NCI-H510A (cell line): ENCODE measurements at places on chromosomes 5 and 9.

GRCh38 chr9:88555268-88555980 is 20.4 kb downstream of the NXNL2 start:
- DNase-seq = no peak

GRCh38 chr5:141617128-141617527 is 1.7 kb downstream of the DIAPH1 start:
- DNase-seq = no peak

GRCh38 chr9:107751567-107752210 is 262.1 kb upstream of the KLF4 start:
- no peak for DNase-seq

- DNase-seq = peak; percentile 43
These were observed 15.4 kb downstream of the SLC36A3 start for GRCh38 chr5:151288180-151288579.

GRCh38 chr5:142141463-142141862 is 32.9 kb downstream of the NDFIP1 start:
- no peak for DNase-seq

GRCh38 chr5:179852993-179853547 is 5.5 kb downstream of the MRNIP start:
- no peak for DNase-seq

- DNase-seq = no peak
These were observed 14.2 kb downstream of the CCNJL start for GRCh38 chr5:160298189-160298588.

GRCh38 chr5:81420039-81420667 is 26.2 kb upstream of the ACOT12 start:
- DNase-seq = no peak

GRCh38 chr5:219991-220390 is 1.9 kb downstream of the SDHA start:
- DNase-seq = no peak

GRCh38 chr9:5552301-5552700 is 42.0 kb downstream of the PDCD1LG2 start:
- no peak for DNase-seq

DNA sequence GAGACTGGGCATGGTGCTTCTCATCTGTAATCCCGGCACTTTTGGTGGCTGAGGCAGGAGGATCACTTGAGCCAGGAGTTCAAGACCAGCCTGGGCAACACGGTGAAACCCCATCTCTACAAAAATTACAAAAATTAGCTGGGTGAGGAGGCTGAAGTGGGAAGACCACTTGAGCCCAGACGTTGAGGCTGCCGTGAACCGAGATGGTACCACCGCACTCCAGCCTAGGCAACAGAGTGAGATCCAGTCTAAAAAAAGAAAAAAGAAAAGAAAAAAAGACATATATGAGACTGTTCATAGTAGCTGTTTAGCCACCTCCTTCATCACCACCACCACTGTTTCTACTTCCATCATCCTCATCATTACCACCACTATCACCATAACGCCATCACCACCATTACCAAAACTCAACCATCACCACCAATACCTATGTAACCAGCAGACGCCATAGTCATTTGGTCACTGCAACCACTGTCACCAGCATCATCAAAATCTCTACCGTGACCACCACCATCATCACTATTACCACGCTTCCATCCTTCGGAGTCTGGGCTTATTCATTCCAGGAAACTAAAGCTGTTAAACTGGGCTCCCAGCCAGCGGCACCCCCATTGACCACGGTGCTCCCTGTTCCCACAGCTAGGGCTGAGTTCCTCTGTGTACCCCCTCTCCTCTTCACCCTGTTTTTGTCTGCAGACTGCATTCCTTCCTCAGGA is 8.4 kb upstream of the KIF12 start:
- no peak for DNase-seq

DNA sequence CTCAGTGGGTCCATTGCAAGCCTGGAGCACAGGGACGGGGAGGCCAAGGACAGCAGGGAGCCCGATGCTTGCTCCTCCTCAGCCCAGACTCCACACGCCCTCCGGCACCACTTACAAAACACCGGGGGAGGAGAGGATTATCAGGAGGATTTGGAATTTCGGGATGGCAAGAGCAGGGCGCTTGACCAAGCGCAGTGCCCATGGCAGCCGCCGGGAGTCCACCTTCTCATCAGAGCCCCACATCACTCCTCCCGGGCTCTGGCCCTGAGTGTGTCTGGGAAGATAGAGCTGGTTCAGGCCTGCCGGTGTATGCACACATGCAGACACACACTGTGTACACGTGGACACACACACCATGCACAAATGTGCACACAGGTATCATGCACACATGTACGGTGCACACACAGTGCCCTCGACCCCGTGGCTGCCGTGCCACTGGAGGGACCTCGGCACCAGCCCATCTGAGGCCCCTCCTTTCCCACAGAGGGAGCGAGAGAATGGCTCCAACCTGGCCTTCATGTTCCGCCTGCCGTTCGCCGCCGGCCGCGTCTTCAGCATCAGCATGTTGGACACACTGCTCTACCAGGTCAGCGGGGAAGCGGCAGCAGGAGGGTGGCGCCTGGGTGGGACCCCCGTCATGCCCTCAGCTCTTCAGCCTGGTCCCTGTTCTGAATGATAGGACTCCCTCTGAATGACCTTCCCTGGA is 81.7 kb downstream of the KCNT1 start:
- no peak for DNase-seq

GRCh38 chr5:149719666-149720065 is 10.4 kb upstream of the PPARGC1B start:
- DNase-seq = no peak

DNA sequence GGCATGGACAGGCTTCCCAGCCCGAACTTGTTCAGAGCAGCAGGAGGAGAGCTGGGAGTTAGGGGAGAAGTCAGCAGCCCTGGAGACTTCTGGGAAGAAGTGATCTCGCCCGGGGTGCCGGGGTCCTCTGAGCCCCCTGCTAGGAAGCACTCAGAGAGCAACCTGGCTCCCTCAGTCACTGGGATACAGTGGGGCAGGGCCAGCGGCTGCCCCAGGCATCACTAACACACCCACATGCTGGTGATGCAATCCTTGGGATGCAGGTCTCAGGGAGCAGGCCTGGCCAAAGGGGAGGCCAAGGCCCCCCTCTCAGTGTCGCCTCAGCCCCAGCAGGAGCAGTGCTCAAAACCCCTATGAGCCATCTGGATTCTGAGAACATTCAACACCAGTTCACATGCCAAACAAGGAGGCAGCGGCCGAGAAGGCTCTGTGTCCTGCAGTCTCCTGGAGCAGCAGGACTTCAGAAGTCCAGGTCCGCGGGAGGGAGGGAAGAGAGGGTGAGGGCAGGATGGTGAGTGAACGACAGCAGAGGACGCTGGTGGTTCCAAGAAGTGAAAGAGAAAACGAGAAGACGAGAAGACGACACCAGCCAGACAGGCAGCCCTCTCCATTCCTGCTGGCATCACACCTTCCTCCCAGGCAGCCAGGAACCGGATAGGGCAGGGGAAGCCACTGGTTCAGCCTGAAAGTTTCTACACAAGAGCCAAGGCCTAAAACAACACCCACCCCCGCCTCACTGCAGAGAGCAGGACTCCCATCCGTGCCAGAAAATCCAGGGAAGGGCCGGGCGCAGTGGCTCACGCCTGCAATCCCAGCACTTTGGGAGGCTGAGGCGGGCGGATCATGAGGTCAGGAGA is 2.3 kb downstream of the PNPLA7 start:
- DNase-seq = no peak

DNA sequence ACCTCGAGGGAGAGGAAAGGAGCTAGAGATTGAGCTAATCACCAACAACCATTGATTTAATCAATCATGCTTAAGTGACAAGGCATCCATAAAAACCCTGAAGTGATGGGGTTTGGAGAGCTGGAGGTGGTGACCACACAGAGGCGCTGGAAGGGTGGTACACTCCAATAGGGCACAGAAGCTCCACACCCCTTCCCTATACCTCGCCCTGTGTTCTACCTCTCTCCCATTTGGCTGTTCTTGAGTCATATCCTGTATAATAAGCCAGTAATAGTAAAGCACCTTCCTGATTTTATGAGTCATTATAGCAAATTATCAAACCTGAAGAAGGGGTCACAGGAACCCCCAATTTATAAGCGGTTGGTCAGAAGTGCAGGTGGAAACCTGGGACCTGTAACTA is 18.3 kb downstream of the ACTL7B start:
- no peak for DNase-seq

GRCh38 chr5:139171779-139172404 is 26.3 kb downstream of the SIL1 start:
- no peak for DNase-seq

DNA sequence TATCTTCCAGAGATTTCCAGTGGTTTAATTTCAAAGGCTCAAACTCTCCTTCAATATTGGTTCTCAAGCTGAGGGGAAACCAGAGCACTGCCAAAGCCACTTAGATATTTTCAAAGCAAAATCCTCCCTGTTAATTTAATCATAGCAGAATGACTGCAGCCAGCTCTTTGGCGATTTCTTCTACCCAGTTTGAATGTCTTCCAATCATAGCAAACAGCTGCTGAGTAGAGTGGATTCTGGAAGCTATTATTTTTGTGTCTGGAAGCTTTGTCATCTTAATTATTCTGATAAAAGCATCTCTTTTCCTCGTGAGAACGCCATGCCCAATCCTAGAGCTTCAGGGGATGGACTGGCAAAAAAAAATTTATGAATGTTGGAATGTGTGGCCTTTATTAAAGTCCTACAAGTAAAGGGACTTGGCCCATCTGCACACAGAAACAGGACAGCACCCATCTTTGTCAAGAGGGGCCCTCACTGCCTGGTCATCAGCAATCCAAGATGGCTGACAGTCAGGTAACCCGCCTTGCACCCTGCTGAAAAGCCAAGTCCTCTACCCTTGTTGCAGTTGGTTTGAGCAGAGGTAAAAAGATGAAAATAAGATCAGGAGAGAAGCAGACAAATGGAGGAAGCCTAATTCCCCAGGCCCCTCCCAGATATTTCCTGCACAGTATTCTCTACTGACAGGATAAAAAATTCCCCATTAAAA is 125.1 kb downstream of the SUSD1 start:
- no peak for DNase-seq

DNA sequence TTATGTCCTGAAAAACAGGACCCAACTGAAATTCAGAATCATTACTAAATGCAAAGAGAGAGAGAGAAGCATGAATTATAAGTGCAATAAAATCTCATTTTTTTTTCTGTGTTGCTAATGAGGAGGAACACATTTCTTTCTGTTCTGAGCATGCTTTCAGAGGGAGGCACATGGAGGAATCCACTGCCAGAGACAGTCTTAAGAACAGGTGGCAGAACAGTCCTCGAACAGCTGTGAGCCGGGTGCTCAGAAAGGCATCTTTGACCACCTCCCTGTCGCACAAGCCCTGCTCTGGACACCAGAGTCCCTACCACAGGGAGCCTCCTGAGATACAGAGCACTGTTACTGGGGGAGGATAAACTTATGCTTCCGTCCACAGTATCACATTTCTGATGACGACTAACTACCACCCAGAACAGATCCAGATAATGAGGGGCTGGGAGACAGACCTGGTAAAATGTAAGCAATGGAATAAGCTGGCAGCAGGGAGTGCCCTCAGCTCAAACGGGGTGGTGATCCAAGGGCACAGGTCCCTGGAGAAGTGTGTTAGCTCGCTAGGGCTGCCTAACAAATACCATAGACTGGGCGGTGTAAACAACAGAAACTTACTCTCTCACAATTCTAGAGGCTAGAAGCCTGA is 134.0 kb downstream of the SLC1A3 start:
- no peak for DNase-seq

- DNase-seq = peak; percentile 44
These were observed 5.5 kb downstream of the TTC16 start for GRCh38 chr9:127721391-127721821.

GRCh38 chr9:101037430-101037829 is 8.9 kb downstream of the PLPPR1 start:
- DNase-seq = no peak

DNA sequence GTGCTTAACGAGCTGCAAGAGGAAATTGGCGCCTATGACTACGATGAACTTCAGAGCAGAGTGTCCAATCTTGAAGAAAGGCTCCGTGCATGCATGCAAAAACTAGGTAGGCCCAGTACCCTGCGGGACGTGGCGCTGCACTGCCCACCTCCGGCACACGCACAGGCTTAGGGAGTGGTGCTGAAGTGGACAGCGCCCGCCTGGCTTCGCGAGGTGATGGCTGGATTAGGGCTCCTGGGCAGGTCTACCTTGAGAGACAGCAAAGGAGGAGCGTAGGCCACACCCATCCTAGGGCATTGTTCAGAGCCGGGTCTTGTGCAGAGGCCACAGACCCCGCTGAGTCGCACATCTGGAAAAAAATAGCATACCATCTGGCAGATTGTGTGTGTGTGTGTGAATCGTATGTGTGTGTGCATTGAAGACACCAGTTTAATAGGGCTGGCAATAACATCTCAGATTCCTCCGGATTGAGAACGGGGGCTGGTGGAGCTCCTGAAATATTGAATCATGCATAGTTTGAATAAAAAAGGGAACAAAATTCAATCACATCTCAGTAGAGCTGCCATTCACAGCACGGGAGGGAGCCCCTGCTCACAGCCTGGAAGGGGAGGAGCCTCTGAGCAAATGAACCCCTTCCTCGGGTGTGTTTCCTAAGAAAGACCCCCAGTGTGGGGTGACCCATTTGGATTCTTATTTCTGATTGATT is 11.1 kb downstream of the OLFM1 start:
- DNase-seq = no peak
